ENCODE measurements at places on chromosomes 2 and 18.

DNA sequence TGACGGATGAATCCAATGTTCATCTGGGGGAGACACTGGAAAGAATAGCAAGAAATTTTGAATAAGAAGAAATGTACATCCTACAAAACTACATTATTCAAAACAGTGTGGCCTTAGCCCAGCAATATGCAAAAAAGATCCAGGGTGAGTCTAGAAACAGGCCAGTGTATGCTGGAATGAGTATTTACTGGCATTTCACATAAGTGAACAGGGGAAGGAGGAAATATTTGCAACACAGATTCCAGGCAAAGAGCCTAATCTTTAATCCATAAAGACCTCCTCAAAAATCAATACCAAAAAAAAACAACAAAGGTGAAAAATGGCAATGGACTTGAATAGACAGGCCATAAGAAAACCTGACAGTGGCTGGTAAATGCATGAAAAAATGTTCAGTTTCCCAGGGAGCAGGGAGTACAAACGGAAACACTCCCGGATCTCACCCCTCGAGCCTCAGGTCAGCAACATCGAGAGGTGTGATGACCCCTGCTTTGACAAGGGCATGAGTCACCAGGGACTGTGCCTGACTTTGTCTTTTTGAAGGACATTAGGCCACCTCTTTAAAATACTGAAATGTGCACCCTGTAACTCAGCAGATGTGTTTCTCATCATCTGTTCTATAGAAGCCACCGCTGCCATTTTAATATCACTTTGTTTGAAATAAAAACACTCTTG, 12.7 kb upstream of the GPC1 start:
- no peak for DNase-seq

- no peak for DNase-seq
Measured at GRCh38 chr2:12286347-12286746, 430.4 kb upstream of the TRIB2 start.

DNA sequence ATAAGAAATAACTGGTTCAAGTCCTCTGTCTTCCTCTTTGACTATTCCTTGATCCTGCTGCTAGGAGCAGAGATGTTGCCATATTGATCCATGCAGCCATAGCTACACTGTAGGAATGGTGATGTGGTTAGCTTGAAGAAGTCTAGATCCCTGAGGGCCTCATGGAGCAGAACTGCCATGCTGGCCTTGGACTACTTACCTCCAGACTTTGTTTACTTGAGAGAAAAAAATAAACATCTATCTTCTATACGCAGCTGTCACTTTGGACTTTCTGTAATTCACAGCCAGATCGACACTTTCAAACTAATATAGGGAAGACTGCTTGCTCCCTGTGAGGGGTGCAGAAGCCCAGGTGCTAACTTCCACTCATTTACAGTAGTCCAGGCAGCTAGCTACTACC, 84.5 kb upstream of the NFU1 start:
- no peak for DNase-seq

- no peak for DNase-seq
Measured at GRCh38 chr18:69399253-69399652, 1.4 kb upstream of the DOK6 start.

- DNase-seq: no peak
Measured at GRCh38 chr18:77984833-77985232, 735.2 kb downstream of the GALR1 start.

DNA sequence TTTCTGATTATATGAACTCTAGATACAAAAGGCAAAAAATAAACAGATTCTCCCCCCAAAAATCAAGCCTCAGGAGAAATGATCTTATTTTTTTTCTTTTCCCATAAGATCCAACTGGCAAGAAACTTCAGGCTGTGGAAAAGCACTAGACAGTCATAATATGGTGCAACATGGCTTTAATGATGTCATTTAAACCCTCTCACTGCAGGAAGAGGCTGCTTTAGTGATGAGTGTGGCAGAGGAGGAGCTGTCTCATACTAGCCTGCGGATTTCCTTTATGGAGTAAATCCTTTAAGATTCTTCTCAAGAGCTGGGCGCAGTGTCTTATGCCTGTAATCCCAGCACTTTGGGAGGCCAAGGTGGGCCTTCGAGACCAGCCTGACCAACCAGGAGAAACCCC, 83.3 kb upstream of the CD28 start:
- DNase-seq: no peak

GRCh38 chr18:55354795-55355194, 233.2 kb downstream of the TCF4 start:
- DNase-seq: no peak

DNA sequence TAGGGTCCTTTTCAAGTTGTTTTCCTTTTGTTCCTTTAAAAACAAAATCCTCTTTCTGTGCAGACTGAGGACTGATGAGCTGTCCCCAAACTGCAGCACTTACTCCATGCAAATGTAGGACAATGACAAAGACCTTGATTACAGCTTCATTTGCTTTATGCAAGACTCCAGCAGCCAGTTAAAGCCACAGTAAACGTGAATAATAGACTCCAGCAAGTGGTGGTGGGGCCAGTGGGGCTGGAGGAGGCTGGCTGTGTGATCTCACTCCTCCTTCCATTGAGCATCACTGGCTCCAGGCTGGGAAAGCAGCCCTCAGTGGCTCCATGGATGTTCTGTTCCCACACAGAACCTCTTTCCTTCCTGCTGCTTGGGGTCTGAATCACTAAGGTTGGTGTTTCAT, 306.0 kb upstream of the CELF4 start:
- no peak for DNase-seq

DNA sequence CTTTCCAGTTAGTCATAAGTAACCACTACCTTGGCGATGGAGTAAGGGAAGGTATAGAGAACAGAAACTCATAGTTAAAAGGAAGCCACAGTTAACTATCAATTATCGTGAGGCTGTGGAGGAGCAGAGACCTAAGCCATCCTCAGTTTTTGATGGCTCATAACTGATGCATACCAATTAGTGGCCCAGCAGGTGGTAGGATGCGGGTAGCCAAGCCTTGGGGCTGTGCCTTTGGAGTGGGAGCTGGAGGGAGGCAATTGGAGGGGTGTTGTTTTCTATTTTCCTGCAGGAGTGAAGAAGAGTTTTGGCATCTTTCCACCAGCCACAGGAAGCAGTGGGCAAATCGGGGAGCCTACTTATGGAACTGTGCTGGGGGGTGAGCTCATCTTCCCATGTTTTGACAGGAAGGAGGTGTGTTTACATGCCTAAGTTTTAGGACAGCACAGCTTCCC, 194.8 kb downstream of the TPGS2 start:
- DNase-seq: no peak

DNA sequence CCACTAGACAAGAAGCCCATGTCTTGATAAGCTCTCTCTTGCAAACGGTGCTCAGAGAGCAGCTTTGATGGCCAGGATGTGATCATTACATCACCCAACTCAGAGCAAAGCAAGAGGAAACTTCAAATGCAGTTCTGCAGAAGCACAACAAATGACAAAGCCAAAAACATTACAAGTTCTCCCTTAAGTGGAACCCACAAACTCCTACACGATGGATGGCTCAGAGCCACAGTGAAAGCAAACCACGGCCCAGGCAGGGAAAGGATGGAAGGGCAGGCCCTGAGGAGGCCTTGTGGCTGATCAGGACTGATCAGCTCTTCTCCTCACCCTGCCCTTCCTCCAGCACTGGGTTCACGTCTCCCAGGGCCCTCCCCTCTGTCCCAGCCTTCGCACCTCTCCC, 326.4 kb downstream of the EIPR1 start:
- no peak for DNase-seq

DNA sequence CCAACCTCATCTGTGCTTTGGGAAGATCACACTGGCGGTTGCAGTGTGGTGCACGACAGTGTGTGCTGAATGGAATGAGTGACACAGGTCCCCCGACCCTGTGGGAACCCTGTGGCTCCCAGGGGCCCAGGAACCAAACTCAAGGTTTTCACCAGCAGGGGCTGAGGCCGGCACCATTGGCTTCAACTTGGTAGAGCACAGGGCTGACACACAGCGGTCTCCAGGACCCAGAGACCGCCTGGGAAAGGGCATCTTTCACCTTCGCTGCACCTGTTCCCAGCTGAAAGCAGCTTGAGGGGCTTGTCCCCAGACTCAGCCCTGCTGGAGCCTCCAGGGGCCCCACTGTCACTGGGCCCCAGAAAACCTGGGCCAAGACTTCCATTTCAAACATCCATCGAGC, 59.0 kb upstream of the ODC1 start:
- no peak for DNase-seq

- DNase-seq: no peak
Measured at GRCh38 chr2:64946769-64947247, 42.4 kb upstream of the SLC1A4 start.

DNA sequence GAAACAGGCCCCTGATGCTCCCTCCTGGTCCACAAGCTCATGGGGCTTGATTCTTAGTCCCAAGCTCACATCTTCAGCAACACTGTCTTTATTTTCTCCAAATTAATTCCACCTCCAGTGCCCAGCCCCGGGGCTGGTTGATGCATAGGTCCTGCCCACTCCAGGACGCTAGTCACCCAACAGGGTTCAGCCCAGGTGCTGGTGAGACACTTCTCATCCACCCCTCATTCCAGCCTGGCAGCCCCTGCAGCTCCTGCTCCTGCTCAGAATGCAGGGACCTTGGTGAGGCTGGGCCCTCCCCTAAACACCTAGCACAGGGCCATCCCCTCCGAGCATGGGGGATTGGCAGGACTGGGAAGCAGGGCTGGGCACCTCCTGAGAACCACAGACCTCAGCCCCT, 25.7 kb downstream of the STEAP3 start:
- no peak for DNase-seq

DNA sequence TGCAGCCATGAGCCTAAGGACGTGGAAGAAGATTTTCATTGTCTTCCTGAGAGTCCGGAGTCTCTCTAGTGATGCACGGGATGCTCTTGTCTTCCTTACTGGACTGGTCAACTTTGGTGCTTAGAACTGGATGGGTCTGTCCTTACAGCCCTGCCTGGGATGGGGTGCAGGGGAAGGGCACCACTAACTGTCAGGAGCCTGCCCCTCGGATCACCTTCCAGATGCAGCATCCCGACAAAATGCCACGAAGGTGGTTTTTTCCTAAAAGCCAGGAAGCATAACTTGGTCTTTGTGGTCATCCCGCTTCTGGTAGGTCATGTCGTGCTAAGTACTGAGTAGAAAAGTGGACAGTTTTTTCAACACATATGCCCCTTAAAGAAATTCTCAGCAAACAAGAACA, 207.4 kb upstream of the TWIST2 start:
- no peak for DNase-seq

GRCh38 chr2:218033590-218034496, 31.0 kb upstream of the TNS1 start:
- no peak for DNase-seq

- DNase-seq: no peak
Measured at GRCh38 chr2:160581035-160581434, 87.4 kb upstream of the RBMS1 start.

- DNase-seq: no peak
Measured at GRCh38 chr18:6174983-6175745, 239.5 kb downstream of the L3MBTL4 start.

DNA sequence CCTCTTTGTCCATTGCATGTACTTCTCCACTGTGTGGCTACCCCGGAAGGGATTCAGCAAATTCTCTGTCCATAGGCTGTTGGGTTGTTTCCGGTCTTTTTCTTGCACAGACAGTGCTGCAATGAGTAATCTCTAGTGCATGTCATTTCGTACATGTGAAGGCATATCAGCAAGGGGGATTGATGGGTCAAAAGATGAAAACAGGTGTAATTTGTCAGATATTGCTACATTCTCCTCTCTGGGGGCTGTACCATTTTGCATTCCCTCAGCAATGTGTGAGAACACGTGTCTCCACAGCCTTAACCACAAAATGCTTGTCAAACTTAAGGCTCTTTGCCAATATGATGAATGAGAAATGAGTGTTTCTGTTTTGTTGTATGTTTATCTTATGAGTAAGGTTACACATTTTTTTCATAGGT, 60.5 kb downstream of the KLHL29 start:
- DNase-seq: no peak

GRCh38 chr2:50042771-50043170, 888.5 kb upstream of the FSHR start:
- no peak for DNase-seq

DNA sequence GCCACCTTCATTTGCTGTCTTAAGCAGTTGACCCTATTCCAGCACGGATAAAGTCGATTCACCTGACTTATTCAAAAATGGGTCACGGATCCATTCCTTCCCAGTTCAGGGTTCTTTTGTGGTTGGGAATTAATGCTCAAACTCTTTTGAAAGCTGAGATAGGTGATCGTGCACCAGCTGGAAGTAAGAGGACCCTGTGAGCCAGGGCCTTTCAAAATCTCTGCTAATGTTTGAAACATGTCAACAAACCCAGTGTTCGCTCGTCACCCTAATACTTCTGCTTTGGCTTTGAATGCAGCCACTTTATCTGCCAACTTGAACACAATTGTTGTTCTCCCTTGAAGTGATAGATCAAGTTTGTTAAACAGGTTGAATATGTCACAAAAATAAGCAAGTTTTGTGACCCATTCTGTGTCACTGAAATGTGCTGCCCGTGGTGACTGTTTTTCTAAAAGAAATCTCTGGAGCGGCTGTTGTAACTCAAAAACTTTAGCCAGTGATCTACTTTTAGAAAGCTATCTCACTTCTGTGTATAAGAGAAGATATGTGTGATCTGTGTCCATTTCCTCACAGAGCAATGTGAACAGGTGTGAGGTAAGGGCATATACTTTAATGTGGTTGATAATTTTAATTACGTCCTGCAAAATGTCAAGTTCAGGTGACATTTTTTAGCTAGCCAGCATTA, 16.9 kb downstream of the HAT1 start:
- no peak for DNase-seq

- no peak for DNase-seq
Measured at GRCh38 chr2:143953451-143954030, 566.4 kb downstream of the ZEB2 start.

Data from stimulated activated CD4-positive, alpha-beta T cell treated with anti-CD3 and anti-CD28 coated beads, Interleukin-4, amount 100 ng/mL, for 24 hours (primary cell).